ENCODE measurements at places on chromosomes 7 and 10.

GRCh38 chr10:14180911-14181566, 149.7 kb downstream of the FRMD4A start:
- no peak overlapping the region for H3K27ac ChIP-seq
- H3K4me1 ChIP-seq = peaks cover 13% of the 10 kb centered on the region
- no peak for DNase-seq

DNA sequence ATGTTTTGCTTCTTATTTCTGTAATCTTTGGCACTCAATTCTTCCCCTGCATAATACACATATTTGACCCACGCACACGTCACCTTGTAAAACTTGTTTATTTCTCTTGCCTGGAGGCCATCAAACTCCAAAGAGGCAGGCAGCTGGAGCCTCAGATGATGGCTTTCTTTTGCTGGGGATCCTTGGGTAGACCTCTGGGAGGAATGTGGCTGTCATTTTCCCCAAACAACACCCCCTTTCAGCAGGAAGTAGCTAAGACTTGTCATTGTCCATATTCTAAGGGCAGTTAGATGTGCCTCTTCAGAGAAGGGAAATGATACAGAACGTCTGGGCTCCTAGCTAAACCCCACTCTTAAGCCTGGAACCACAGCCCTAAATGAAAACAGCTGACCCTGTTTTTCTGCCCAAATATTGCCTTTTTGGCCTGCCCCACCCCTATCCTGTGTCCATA, 111.3 kb downstream of the ITGB8 start:
- H3K27me3 ChIP-seq = peaks cover 7% of the 10 kb centered on the region
- H3K36me3 ChIP-seq = no peaks in the 10 kb centered on the region
- H3K4me1 ChIP-seq = peaks cover 23% of the 10 kb centered on the region
- H3K4me3 ChIP-seq = no peak overlapping the region
- H3K27ac ChIP-seq = no peak overlapping the region

DNA sequence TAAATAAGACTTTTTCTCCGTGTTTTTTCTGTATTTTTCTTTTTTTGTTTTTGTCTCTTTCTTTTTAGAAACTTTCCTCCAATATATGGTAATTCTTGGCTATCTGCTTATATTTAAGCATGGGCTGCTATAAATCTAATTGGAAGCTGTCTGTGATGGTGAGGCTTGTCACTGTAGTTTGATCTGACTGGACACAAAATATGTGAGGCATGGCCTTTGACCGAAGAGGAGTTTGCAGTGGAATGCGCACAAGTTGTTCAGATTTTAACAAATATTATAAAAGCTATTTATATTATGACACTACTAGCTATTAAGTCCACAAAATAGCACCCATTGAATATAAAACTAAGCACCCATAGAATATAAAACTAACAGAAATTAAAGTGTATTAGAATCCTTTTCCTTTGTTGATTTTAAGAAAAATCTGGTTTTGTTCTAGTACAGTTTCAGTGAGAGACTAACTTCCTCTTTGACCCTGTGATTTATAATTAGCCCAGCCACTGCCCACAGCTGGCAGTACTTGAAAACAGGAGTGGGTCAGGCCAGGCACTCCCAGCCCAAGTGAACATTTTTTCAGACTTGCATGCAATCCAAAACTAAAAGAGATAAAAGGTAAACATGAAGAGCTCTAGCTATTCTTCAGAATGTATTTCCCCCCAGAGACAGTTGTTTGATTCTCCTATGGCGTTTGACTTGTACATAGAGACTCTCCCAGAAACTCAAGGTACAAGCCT, 69.9 kb upstream of the FGL2 start:
- H3K36me3 ChIP-seq = no peaks in the 10 kb centered on the region
- peak overlapping the region; percentile 91 for H3K27ac ChIP-seq
- peaks cover 35% of the 10 kb centered on the region for H3K4me1 ChIP-seq
- peak; percentile 23 for DNase-seq
- peak overlapping the region; percentile 79 for H3K4me3 ChIP-seq

GRCh38 chr10:88336334-88336733, 246.8 kb downstream of the RNLS start:
- DNase-seq = peak; percentile 4
- H3K4me1 ChIP-seq = peaks cover 34% of the 10 kb centered on the region
- no peak overlapping the region for H3K4me3 ChIP-seq

GRCh38 chr10:68103901-68104300, 5.4 kb upstream of the MYPN start:
- no peaks in the 10 kb centered on the region for H3K4me1 ChIP-seq
- DNase-seq = no peak
- no peaks in the 10 kb centered on the region for H3K36me3 ChIP-seq
- H3K27me3 ChIP-seq = no peaks in the 10 kb centered on the region
- H3K27ac ChIP-seq = no peak overlapping the region
- no peak overlapping the region for H3K4me3 ChIP-seq

DNA sequence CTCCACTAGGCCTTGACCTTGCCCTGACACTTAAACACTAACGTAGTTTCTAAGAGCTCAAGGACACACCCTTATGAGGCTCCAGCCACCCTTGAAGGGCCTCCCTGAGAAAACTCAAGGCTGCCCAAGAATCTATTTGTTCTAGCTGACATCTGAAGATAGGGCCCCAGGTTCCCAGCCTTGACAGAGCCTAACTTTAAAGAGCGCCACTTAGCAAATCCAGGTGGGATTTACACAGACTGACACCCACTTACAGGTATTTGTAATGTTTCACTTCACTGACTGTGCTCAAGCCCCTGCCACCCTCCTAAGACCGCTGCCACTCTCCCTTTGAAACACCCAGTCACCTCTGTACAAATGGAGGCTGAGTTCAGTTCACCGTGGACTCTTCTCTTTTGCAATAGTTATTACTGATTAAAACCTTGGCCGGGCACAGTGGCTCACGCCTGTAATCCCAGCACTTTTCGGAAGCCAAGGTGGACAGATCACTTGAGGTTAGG, 90.4 kb downstream of the SVOPL start:
- DNase-seq = no peak
- H3K4me3 ChIP-seq = peak overlapping the region; percentile 21
- no peaks in the 10 kb centered on the region for H3K4me1 ChIP-seq
- peaks cover 8% of the 10 kb centered on the region for H3K27me3 ChIP-seq
- H3K27ac ChIP-seq = no peak overlapping the region

GRCh38 chr7:155191137-155191536, 106.5 kb upstream of the INSIG1 start:
- H3K36me3 ChIP-seq = peaks cover 3% of the 10 kb centered on the region
- peaks cover 32% of the 10 kb centered on the region for H3K27me3 ChIP-seq
- no peak overlapping the region for H3K27ac ChIP-seq
- no peak for DNase-seq

GRCh38 chr7:128104108-128104742, 73.0 kb upstream of the LRRC4 start:
- peaks cover 45% of the 10 kb centered on the region for H3K4me1 ChIP-seq
- H3K27me3 ChIP-seq = no peaks in the 10 kb centered on the region
- H3K27ac ChIP-seq = peak overlapping the region; percentile 94
- peak overlapping the region; percentile 87 for H3K4me3 ChIP-seq

Measured in naive B cell (primary cell).